ENCODE measurements at places on chromosomes 11 and 22. TPM values are rescaled to one million over a fixed set of nuclear protein-coding genes. Genes with fewer than 3 reads are reported as not detected.

TTLL12 gene
- 43.6 TPM for total RNA-seq

GRCh38 chr11:77522215-77522614, 48.3 kb upstream of the PAK1 start:
- no peak for DNase-seq

DNA sequence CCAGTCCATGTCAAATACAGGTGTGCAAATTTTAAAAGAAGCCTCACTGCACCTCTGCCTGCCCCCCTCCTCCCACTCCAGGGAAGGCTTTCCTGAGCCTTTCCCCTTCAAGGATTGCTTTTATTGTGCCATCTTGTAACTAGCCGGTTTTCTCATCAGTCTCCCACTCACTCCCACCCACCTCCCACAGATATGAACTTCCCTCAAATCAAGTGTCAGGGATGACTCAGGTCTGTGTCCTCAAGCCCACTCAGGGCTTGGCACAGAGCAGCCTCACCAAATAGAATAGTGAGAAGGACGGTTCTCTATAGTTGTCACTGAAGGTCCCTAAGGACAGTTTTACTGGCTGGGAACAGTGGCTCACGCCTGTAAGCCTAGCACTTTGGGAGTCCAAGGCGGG, 43.0 kb downstream of the THAP12 start:
- no peak for DNase-seq

GRCh38 chr11:102464859-102465500, 12.4 kb upstream of the TMEM123 start:
- DNase-seq, result no peak

DNA sequence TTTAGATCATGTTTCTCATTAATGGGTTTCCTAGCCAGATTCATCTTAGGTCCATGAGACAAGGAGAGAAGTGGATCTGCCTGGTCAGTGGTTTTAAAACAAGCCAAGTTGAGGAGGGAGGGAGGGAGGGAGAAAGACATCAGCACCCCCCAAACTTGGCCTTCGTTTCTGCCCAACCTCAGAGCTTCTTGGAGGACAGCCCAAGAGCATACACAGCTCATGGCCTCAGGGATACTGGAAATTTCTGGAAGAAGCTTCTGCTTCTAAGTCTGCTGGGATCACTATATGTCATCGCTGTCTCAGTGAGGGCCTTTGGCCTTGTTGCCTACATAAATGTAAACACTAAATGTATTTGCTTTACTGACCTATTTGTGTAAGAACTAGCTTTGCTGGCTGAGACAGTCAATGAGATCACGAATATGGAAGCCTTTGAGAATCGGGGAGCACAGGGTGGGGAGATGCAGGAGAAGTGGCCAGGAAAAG, 375.1 kb downstream of the BUD13 start:
- no peak for DNase-seq

- DNase-seq, result no peak
Measured at GRCh38 chr11:18490319-18490718, 34.7 kb downstream of the LDHAL6A start.

SPON1 gene
- total RNA-seq, result 16.1 TPM

- DNase-seq, result no peak
Measured at GRCh38 chr11:10401256-10401655, 53.8 kb upstream of the AMPD3 start.

GRCh38 chr11:555780-556661, 4.5 kb downstream of the LMNTD2 start:
- no peak for DNase-seq

DNA sequence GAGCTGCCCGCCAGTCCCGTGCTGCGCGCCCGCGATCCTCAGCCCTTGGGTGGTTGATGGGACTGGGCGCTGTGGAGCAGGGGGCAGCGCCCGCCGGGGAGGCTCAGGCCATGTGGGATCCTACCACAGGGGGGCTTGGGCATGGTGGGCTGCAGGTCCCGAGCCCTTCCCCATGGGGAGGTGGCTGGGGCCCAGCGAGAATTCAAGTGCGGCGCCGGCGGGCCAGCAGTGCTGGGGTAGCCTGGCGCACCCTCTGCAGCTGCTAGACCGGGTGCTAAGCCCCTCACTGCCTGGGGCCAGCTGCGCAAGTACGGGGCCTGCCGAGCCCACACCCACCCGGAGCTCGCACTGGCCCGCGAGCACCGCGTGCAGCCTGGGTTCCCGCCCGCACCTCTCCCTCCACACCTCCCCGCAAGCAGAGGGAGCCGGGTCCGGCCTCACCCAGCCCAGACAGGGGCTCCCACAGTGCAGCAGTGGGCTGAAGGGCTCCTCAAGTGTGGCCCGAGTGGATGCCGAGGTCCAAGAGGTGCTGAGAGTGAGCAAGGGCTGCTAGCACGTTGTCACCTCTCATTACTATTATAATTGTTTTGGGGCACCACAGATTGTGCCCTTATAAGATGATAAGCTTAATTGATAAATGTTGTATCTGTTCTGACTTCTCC, 333.2 kb downstream of the CASP12 start:
- no peak for DNase-seq

DNA sequence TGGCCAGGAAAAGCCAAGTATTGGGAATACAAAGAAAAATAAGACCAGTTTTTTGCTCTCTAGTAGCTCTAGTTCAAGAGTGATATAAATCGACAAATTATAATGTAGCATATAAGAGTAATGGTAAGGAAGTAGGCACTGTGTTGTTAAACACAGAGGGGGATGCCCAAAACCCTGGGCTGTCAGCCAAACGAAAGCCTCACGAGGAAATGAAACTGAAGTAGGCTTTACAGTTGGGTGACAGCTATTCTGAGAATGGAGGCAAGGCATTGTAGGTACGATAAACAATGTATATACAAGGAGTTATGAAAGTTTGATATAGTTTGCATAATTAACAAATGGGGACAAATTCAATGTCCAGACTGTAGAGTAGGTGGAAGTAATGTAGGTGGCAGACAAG, 176.4 kb downstream of the FAM181B start:
- DNase-seq, result no peak

H19 gene
- 62.2 TPM for total RNA-seq

APLNR gene
- total RNA-seq, result 2.2 TPM

NDUFS8 gene
- total RNA-seq, result 145 TPM

- DNase-seq, result no peak
Measured at GRCh38 chr11:122803306-122803705, 35.0 kb upstream of the CRTAM start.

BAIAP2L2 gene
- total RNA-seq, result 1.5 TPM

DNA sequence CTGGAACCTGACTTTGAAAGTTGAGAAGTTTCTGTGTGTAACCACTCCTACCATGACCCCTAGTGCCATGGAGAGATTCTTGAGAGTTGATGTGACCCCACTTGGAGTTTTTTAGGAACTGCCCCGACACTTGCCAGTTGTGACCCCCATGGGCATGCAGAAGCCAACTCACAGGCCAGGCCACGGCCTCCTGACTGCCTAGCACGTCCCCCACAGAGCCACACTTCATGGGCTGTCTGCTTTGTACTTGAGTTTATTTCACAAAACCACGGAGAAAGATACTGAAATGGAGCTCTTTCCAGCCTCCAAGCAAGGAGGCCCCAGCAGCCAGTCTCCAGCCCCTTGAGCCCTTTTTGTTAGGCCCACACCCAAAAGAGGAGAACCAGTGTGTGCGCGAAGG, 8.4 kb downstream of the CYB5R2 start:
- no peak for DNase-seq

CSF2RB gene
- total RNA-seq, result 3.9 TPM

Measured in suprapubic skin (tissue), 4 donors.